ENCODE measurements at places on chromosomes 11 and 22. TPM values are rescaled to one million over a fixed set of nuclear protein-coding genes. Genes with fewer than 3 reads are reported as not detected.

- no peak for DNase-seq
Measured at GRCh38 chr11:83004746-83005556, 66.7 kb downstream of the RAB30 start.

DNA sequence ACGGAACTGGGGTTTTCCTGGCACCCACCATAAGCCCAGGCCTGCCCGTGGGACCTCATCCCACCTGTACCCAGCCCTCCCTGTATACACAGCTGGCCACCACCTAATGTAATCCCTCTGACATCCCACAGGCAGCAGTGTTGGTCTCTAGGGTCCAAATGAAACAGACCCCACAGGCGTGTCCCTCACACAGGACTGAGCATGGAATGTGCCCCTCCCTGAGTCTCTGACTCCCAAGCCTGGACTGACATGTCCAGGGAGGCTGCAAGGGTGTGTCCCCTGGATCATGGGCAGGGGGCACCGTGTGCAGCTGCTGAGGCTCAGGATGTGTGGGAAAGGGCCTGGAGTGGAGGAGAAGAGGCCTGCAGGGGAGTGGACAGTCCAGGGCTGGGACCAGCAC, 50.6 kb upstream of the PPARA start:
- no peak for DNase-seq

GRCh38 chr11:17792161-17792560, 57.6 kb downstream of the KCNC1 start:
- no peak for DNase-seq

RASSF10 gene
- not detected for total RNA-seq

PDE2A gene
- 1.4 TPM for total RNA-seq

- DNase-seq = no peak
Measured at GRCh38 chr11:79050786-79051185, 390.0 kb downstream of the TENM4 start.

- no peak for DNase-seq
Measured at GRCh38 chr11:88178191-88178590, 2.9 kb upstream of the RAB38 start.

OR4C3 gene
- total RNA-seq = not detected
